ENCODE measurements at places on chromosomes 7 and 10.
A peak's percentile ranks its signal among the peaks of the same experiment; 100 is the strongest.

- DNase-seq = no peak
Observed at GRCh38 chr7:11557627-11558026, 274.4 kb downstream of the THSD7A start.

DNA sequence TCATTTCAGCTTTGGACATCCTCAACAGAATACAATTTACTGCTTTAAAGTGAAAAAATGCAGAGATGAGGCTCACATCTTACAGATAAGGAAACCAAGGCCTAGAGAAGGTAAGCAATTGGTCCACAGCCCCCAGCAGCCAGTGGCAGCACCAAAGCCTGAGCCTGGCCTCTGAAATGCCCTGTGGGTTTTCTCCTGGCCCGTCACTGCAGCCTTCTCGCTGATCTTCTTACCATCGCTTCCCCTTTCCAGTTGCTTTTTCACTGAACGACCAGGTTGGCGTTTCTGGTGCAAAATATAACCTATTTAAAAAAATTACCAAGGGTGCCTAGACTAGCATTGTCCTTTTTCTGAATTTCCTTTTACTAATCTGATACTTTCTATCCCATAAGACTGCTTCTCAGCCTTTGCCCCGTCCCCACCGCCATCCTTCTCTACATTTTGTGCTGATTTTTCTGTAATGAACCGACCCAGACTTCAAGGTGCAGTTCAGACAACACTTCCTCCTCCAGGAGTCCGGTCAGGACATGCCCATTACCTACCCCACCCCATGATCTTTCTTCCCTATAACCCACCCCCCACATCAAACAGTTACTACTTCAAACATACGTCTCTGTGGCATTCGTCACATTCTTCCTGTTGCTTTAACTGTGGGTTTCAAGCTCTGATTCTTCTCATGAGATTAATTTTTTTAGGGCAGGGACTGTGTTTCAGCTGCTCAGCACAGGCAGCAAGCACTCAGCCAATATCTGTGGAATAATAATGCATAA, 289.4 kb downstream of the DNAJB6 start:
- no peak for DNase-seq

- no peak for DNase-seq
Observed at GRCh38 chr10:123421461-123421860, 244.7 kb upstream of the GPR26 start.

- no peak for DNase-seq
Observed at GRCh38 chr7:142308326-142308725, 50.5 kb upstream of the PRSS58 start.

DNA sequence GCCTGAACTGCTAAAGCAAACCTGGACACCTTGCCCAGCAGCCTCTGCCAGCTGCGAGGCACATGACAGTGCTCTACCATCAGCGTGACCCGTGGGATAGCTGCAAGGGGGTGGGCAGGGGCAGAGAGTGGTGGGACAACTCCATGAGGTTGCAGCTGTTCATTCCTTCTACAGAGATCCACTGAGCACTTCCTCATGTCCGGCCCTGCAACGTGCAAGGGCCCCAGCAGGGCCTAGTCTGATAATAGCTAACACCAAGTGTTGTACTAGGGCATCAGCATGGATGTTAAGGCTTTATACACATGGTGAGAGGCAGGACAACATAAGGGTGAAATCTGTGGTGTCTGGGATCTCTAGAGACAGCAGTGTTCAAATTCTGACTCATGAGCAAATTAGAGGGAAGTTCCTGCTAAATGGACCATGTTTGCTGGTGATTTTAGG, 14.3 kb downstream of the NOD1 start:
- peak; percentile 56 for DNase-seq

GRCh38 chr10:132397036-132397541, at the start of gene PWWP2B:
Gene PWWP2B, plus strand, starts transcription at chr10:132397200. Its CDS starts 27 bp downstream, at chr10:132397227.
- DNase-seq = no peak

GRCh38 chr7:1539181-1539881, 8.8 kb downstream of the MAFK start:
- DNase-seq = peak; percentile 46

DNA sequence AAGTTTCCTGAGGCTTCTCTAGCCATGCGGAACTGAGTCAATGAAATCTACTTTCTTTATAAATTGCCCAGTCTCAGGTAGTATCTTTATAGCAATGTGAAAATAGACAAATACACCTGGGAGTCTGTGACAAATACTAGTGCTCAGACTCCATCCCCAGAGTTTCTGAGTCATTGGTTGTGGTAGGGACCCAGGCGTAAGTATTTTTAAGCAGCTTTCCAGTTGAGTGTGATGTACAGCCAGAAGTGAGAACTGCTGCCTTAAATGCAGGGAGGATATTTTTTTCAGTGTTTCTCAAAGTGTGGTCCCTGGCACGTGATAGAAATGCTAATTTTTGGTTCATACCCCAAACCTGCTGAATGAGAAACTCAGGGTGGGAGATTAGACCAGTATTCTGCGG, 121.7 kb downstream of the SORCS3 start:
- DNase-seq = no peak

- no peak for DNase-seq
Observed at GRCh38 chr10:15898046-15898445, 37.7 kb upstream of the MINDY3 start.

DNA sequence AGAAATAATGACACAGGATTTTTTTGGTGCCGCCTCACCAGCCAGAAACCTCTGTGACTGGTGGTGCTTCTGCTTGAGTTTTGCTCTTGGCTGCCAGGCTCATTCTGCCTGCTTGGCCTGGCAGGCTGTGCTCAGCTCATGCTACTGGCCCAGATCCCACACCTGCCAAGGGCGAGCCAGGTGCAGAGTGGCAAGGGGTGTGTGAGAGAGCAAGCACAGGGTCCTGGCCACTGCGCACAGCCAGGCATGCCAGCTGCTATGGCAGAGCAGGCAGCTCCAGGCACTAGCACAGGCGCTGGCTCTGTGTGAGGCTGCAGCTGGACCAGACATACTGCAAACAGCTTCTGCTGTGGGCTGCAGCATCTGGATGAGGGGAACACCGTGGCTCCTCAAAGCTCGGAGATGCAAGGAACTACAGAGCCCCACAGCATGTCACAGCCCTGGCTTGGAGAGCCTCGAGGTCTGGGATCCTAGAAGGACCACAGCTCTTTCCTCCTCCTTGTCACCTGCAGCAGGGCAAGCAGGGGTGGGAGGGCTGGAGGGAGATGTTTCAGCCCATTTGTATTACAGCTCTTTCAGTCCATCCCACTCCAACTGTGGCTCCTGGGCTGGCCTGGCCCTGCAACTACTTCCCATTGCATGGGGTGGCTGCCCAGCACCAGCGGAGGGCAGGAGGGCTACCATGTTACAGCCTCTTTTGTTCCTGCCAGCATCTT, 313.4 kb upstream of the SEMA3C start:
- peak; percentile 81 for DNase-seq
